Heart left ventricle (tissue), 16 donors: ENCODE measurements at places on chromosomes 7 and 10. TPM values are rescaled to one million over a fixed set of nuclear protein-coding genes. Genes with fewer than 3 reads are reported as not detected.
A peak's percentile ranks its signal among the peaks of the same experiment; 100 is the strongest.

GRCh38 chr10:133452453-133452852, 1.3 kb upstream of the SCART1 start:
- H3K4me1 ChIP-seq = no peaks in the 10 kb centered on the region
- no peaks in the 10 kb centered on the region for H3K36me3 ChIP-seq
- no peak overlapping the region for H3K4me3 ChIP-seq
- no peak for DNase-seq
- no peak overlapping the region for H3K27ac ChIP-seq
- no peaks in the 10 kb centered on the region for H3K27me3 ChIP-seq

GRCh38 chr7:137519947-137520346, 176.4 kb upstream of the PTN start:
- no peaks in the 10 kb centered on the region for H3K36me3 ChIP-seq
- no peaks in the 10 kb centered on the region for H3K4me1 ChIP-seq
- no peak for DNase-seq
- no peaks in the 10 kb centered on the region for H3K27me3 ChIP-seq

DNA sequence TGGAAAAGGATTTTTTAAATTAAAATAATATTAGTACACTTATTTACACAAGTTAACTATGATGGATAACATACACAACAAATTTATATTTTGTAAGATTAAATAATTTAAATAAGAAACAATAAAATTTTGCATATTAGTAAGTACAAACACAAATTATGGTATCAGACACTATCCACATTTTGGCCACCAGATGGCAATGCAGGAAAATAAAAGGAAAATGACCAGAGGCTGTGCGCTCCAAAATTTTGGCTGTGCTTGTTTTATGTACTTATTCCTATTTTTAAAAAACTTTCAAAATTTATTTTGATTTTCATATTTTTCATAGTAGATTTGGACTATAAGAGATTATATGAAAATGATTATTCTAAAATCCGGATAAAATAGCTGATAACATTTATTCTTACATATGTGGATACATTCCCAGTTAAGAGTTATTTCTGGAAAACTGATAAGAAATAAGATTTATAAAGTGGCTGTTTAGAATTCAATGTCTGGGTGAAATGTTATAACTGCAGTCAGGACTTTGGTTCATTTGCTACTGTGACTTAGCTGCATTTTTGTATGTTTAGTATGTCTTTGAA, 274.7 kb upstream of the HGF start:
- H3K27me3 ChIP-seq = no peaks in the 10 kb centered on the region
- DNase-seq = peak; percentile 23
- H3K36me3 ChIP-seq = no peaks in the 10 kb centered on the region
- H3K4me3 ChIP-seq = no peak overlapping the region

DNA sequence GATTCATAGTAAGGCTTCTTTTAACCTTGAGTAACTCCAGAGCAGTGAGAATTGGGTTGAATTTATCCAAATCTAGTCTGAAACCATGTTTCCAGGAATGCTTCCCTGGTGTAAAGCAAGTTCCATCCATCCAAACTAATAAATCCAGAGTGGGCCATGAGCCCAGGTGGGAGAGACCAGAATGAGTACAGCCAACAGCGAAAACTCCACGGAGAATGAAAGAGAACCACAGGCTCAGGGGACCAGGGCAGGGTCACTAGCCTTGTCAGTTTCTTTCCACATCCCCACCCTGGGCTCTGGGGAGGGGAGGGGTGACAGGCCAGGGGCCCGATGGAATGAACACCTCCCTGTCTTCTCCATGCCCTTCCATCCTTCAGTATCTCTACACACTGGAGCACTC, 180.1 kb downstream of the NEURL1 start:
- no peak overlapping the region for H3K4me3 ChIP-seq
- no peaks in the 10 kb centered on the region for H3K36me3 ChIP-seq
- H3K27me3 ChIP-seq = no peaks in the 10 kb centered on the region

- no peaks in the 10 kb centered on the region for H3K36me3 ChIP-seq
- no peak overlapping the region for H3K4me3 ChIP-seq
- no peaks in the 10 kb centered on the region for H3K4me1 ChIP-seq
- no peak overlapping the region for H3K27ac ChIP-seq
- DNase-seq = no peak
Measured at GRCh38 chr7:91784469-91784868, 96.0 kb downstream of the MTERF1 start.

The UPK3BL1 gene
- total RNA-seq = 12.7 TPM

DNA sequence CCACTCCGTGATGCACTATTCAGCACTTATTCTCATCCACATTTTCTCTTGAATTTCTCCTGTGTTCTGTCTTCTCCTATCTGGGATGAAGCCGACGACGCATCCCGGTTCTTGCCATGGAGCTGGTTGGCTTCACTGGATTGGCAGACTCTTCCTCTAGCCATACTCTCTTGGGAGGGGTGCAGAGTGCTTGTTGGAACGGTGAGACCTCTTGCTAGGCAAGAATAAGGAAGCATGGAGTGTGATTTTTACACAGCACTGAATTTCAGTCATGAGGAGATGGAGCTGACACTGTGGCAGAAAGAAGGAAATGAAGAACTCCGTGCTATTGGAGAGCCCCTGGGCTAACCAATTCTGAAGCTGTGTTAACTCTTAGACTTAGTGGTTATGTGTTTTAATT, 28.2 kb upstream of the ZNF32 start:
- no peaks in the 10 kb centered on the region for H3K27me3 ChIP-seq
- H3K4me1 ChIP-seq = peaks cover 31% of the 10 kb centered on the region
- H3K27ac ChIP-seq = no peak overlapping the region
- no peak for DNase-seq
- no peak overlapping the region for H3K4me3 ChIP-seq
- no peaks in the 10 kb centered on the region for H3K36me3 ChIP-seq

DNA sequence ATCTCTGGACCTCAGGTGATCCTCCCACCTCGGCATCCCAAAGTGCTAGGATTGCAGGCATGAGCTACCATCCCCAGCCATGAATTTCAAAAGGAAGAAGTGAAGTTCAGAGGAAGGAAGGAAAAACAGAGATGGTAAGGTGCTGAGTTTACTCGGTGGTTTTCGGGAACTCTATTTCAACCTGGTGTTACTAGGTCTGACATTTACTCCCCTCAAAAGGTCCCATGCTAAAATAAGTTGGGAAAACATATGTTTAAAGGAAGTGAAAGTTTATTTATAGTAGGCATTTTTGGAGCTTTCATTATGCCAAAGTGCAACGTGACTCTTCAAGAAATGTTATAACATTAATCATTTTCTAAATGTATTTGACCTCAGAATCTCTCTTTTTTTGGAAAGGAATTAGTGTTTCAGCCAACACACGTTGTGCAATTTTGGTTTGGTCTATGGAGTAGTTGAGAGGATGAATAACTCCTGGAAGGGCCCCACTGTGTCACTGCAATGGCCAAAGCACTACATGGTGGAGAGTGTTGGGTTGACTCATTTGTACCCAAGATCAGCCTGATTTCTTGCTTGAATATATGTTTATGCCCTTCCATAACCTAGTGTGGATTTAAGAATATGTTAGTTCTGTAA, 114.7 kb upstream of the FAM171A1 start:
- no peak overlapping the region for H3K4me3 ChIP-seq
- H3K27ac ChIP-seq = no peak overlapping the region
- DNase-seq = no peak
- no peaks in the 10 kb centered on the region for H3K27me3 ChIP-seq
- H3K36me3 ChIP-seq = no peaks in the 10 kb centered on the region

DNA sequence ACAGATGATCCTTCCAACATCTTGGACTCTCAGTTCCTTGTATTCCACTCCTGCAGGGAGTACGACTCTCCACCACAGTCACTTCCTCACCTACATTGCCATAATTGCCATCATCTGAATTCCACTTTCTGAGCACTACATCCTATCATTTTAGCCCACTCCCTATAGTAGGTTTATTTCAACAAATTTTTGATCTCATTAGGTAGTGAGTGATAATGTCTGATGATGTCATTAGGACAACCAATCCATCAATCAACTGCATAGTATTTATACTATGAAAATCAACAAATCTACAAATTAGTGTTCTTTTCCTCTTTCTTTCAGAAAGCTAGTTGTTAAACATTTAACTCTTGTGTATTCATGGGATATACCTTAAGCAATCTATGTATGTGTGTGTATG, 13.7 kb upstream of the TRA2A start:
- H3K4me3 ChIP-seq = no peak overlapping the region
- DNase-seq = no peak
- H3K36me3 ChIP-seq = no peaks in the 10 kb centered on the region
- no peaks in the 10 kb centered on the region for H3K4me1 ChIP-seq

DNA sequence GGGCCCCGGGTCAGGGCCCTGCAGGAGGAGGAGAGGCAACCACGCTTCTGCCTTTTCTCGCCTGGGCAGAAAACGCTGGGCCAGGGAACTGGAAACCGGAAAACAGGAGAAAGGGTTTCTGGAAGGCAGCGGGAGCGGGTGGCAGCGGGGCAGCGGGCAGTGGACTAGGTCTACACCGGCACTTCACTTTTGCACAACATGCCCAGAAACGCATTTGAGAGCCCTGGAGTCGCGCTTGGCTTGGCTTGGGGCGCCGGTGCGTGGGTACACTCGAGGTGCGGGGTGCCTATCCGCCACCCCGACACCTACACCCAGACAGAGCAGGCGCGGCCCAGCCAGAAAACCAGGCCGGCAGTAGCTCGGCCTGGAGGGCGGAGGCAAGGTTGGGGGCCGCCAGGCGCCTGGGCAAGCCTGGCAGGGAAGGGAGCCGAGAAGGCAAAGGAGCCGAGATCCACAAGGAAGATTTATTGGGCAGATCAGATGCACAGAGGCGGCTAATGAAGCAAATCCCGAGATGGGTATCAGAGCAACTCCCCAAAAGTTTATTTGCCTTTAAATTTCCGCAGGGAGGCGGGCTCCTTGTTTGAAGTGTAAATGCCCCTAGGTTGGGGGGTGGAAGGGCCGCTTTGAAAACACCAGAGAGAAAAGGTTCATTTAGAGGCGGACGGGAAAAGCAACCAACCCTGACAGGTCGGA, 3.2 kb upstream of the PAX2 start:
- H3K27ac ChIP-seq = no peak overlapping the region
- peaks cover 98% of the 10 kb centered on the region for H3K27me3 ChIP-seq
- no peak overlapping the region for H3K4me3 ChIP-seq
- DNase-seq = no peak
- H3K4me1 ChIP-seq = peaks cover 30% of the 10 kb centered on the region

The BMPER gene
- total RNA-seq = 0.05 TPM

DNA sequence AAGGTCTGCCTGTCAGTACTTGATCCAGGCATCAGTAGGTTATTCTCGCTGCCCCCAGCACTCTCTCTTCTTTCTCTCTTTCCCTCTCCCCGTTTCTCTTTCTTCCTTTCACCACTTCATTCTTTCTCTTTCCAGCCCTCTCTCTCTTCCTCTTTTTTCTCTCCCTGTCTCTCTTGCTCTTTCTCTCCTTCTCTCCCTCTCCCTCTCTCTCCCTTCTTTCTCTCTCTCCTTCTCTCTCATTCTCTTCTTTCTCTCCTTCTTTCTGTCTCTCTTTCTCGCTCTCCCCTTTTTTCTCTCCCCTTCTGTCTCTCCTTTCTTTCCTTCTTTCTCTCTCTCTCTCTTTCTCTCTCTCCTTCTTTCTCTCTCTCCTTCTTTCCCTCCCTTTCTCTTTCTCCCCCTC, 7.5 kb upstream of the DRGX start:
- H3K27ac ChIP-seq = no peak overlapping the region
- H3K27me3 ChIP-seq = peaks cover 46% of the 10 kb centered on the region
- H3K4me1 ChIP-seq = no peaks in the 10 kb centered on the region
- H3K4me3 ChIP-seq = no peak overlapping the region
- no peak for DNase-seq
- no peaks in the 10 kb centered on the region for H3K36me3 ChIP-seq

GRCh38 chr10:128710098-128710797, 584.0 kb upstream of the MKI67 start:
- H3K36me3 ChIP-seq = no peaks in the 10 kb centered on the region
- DNase-seq = no peak
- no peaks in the 10 kb centered on the region for H3K4me1 ChIP-seq
- no peak overlapping the region for H3K27ac ChIP-seq
- H3K4me3 ChIP-seq = no peak overlapping the region
- H3K27me3 ChIP-seq = peaks cover 11% of the 10 kb centered on the region

- no peak overlapping the region for H3K4me3 ChIP-seq
- peak; percentile 87 for DNase-seq
- no peaks in the 10 kb centered on the region for H3K27me3 ChIP-seq
- H3K4me1 ChIP-seq = peaks cover 95% of the 10 kb centered on the region
Measured at GRCh38 chr10:79093658-79094411, 25.1 kb downstream of the ZMIZ1 start.

GRCh38 chr7:40095695-40096327, 38.6 kb downstream of the MPLKIP start:
- no peaks in the 10 kb centered on the region for H3K4me1 ChIP-seq
- H3K27ac ChIP-seq = no peak overlapping the region
- H3K36me3 ChIP-seq = peaks cover 49% of the 10 kb centered on the region
- no peak for DNase-seq
- H3K4me3 ChIP-seq = no peak overlapping the region

The CFTR gene
- 0.27 TPM for total RNA-seq

DNA sequence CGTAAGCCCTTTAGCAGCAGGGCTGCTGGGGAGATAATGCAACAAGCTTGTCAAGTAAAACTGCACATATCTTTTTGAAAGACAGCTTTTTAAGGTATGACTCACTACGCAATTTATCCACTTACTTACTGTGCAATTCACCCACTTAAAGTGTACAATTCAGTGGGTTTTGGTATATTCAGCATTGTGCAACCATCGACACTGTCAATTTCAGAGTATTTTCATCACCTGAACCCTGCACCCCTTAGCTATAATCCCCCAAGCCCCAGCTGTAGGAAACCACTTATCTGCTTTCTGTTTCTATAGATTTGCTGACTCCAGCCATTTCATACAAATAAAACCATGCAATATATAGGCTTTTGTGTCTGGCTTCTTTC, 168.0 kb downstream of the PTPN20 start:
- no peak overlapping the region for H3K4me3 ChIP-seq
- DNase-seq = no peak
- H3K27me3 ChIP-seq = peaks cover 4% of the 10 kb centered on the region
- H3K27ac ChIP-seq = no peak overlapping the region

The ITPRID1 gene
- not detected for total RNA-seq

DNA sequence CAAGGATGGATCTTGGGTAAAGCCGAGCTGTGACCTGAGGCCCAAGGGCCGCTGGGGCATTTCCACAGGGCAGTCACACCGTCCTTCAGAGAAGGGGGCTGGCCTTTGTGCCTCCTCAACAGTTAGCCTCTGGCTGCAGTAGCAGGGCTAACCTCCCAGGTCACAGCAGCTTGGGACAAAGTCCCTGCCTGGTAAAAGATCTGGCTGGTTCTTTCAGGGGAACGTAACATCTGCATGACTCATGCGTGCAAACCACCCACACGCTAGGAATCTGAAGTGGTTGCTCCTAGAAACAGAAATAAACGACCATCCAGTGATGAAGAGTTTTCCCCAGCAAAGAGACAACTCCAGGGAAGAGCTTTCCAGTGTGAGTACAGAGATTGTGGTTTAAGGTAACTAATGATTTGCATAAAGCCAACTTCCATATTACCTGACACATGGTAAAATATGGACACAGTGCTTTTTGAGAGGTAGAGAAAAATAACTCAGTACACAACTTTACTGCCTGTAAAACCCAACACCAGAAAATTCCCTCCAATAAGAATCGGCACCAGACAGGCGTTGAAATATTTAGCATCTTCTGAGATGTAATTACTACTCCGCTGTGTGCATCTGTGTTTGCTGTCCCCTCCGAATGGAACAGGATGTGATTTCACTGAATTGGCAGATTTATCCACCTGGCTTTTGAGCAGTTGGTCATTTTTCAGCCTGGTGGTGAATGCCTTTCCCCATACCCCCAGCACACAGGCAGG, 84.9 kb upstream of the ADRB1 start:
- no peak overlapping the region for H3K4me3 ChIP-seq
- DNase-seq = no peak
- H3K4me1 ChIP-seq = peaks cover 10% of the 10 kb centered on the region
- no peaks in the 10 kb centered on the region for H3K27me3 ChIP-seq
- H3K36me3 ChIP-seq = no peaks in the 10 kb centered on the region

The LRRD1 gene
- not detected for total RNA-seq

The FAM25G gene
- not detected for total RNA-seq

GRCh38 chr10:3889961-3890522, 105.0 kb upstream of the KLF6 start:
- H3K36me3 ChIP-seq = no peaks in the 10 kb centered on the region
- DNase-seq = no peak
